CD4-positive, alpha-beta T cell treated with Interleukin-2 at 100 ng/mL for 4 hours (primary cell): ENCODE measurements at places on chromosomes 4 and X.

- DNase-seq, result no peak
Observed at GRCh38 chr4:525660-526059, 26.6 kb downstream of the PIGG start.

DNA sequence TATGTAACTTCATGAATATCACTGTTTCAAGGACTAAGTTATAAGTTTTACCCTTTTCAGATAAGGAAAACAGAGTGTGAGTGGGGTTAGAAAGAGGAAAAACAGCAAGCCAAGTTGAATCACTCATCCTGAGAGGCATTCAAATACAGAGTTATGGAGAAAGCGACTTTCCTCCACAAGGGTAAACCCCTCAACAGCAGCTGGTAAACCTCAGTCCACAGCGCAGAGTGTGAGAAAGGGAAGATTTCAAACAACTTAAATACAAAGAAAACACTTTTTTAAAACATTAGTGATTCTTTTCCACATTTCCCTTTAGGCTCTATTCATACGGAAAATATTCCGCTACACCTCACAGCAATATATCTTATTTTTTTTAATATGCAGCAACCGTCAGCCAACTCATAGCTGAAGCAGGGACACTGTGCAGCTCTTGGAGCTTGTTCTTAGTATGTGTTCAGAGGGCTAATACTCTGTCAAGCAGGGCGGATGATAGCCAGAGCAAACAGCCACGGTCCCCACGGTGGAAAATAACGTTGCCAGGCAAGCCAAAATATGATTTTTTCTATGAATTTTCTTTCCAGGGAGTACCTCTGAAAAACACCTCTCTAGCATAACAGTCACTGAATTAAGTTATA lies 488.9 kb upstream of the FAT1 start:
- DNase-seq, result no peak

DNA sequence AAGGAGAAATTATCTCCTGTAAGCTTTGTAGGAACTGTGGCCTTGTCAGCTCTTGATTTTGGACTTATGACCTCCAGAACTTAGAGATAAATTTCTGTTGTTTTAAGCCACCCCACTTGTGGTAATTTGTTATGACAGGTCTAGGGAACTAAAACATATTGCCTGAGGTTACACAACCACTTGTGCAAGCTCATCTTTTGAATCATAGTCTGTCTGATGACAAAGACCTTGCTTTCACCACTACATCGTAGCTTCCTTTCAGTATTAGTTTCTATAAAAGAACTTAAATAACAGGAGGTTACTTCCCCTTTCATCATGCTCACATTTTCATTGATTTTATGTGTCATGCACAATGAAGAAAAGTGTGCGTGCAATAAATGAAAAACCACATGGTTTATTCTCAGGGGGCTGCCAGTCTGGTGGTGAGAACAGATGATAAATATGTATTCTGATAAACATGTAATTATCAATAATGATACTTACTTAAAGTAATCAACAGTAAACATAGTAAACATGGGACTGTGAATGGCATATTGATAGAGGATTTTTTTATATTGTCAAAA lies 690.0 kb upstream of the HS3ST1 start:
- DNase-seq, result peak; percentile 7

- DNase-seq, result no peak
Observed at GRCh38 chrX:136911253-136911652, 30.7 kb upstream of the RBMX start.

DNA sequence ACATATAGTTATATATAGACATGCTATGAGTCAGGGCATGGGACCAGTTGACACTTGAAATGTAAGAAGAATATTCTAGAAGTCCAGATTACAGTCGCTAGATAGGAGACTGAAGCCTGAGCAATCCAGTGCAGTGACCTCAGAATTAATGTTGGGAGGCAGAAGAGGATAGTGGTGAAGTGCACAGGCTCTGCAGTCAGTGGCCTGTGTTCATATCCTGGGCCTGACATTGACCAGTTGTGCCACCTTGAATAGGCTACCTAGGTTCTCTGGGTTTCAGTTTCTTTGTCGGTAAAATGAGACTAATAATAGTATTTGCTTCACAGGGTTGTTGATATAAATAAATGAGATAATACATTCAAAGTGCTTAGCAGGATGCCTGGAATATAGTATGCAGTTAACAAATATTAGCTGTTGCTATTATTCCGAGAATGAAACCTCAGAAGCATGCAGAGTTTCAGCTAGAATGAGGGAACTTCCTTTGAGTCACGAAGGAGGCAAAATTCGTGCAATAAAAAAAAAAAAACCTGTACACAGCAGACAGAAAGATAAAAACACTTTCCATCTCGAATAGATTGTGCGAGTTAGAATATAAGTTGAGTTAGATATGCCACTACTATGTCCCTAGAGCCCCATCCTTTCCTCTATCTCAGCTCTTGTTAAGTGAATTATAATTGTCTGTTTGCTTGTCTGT lies 4.0 kb upstream of the SH2D1A start:
- peak; percentile 57 for DNase-seq

DNA sequence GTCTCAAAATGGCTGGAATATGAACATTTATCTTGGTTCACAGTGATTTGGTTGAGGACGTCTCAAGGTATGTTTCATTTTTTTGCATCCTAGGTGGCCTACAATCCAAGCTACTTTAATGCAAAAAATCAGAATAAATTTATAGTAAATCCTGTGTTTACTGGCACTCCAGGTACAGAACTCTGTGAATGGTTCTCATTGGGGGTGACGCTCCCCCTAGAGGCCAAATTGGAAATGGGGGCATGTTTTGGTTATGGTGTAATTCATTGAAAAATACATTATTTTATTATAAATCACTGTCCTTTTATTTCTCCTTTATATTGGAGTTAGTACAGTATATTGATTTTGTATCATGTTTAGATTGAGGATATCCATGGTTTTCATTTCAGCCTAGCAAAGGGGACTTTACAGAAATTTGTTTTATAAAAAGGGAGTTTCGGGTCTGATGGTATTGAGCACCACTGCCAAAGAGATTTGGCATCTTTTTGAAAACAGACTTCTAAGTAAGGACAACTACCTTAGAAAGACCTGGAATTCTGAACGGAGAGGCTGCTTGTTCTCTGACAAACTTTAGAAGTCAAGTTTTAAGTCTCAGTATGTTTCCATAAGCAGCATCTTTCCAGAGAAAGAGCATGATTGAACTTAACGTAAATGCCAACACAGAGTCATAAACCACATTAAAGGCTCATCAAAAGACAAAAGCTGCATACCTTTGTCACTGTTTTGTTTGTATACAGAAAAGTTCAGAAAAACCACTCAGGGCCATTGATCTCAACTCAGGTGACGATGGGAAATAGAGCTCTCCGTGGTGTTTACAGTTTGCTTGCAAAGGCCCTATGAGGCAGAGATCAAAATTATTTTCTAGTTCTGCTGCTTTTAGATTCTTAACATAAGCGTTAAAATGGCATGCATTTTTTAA lies 19.4 kb downstream of the MTM1 start:
- DNase-seq, result peak; percentile 60

GRCh38 chrX:39767446-39767845 lies 330.3 kb downstream of the BCOR start:
- no peak for DNase-seq

GRCh38 chr4:85783483-85783882 lies 308.5 kb downstream of the ARHGAP24 start:
- DNase-seq, result no peak

DNA sequence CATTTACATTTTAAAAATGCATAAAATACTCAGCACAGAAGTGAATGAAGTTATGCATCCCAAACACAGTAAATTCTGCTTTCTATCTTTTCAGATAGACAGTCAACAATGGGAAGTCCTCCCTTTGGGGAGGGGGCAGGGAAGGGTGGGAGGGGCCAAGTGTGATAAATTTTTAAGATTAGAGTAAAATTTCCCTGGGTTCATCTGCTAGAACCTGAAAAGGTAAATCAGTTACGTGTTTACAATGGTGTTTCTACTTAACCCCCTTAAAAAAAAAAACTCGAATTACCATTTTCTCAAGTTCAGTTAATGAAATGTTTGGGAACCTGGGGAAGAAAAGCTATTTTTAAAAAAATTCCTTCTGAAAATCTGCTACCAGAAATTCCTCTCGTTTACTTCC lies 9.1 kb downstream of the PITX2 start:
- DNase-seq, result no peak

- no peak for DNase-seq
Observed at GRCh38 chr4:65665771-65666523, 4.3 kb downstream of the EPHA5 start.

- DNase-seq, result no peak
Observed at GRCh38 chrX:135707880-135708279, 5.6 kb upstream of the CT45A1 start.

- no peak for DNase-seq
Observed at GRCh38 chr4:131613824-131614216, 1535.3 kb upstream of the PCDH10 start.

GRCh38 chr4:167218022-167218608 lies 16.2 kb downstream of the SPOCK3 start:
- no peak for DNase-seq

GRCh38 chr4:91058345-91058744 lies 931.2 kb downstream of the CCSER1 start:
- DNase-seq, result no peak

DNA sequence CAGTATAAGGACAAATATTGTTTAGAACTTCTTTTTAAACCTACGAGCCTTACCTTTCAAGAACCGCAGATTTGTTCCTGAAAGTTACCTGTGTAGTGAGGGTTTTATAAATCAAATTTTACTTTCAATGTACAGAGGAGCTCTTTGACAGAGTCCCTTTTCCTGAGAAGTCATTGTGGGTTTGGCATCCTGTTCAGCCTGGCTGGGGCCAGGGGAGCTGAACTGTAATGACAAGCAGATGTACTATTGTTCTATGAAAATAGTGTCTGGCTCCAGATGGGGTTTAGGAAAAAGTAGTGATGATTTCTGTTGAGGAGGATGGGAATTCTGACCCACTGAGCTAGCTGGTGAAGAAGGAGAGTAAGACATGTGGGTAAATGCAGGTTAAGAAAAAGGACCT lies 196.2 kb upstream of the PGRMC2 start:
- no peak for DNase-seq

- no peak for DNase-seq
Observed at GRCh38 chr4:101685126-101685525, 105.4 kb upstream of the BANK1 start.

GRCh38 chr4:175459571-175459970 lies 352.5 kb downstream of the GPM6A start:
- no peak for DNase-seq

GRCh38 chr4:4580494-4580893 lies 38.6 kb upstream of the STX18 start:
- DNase-seq, result no peak

DNA sequence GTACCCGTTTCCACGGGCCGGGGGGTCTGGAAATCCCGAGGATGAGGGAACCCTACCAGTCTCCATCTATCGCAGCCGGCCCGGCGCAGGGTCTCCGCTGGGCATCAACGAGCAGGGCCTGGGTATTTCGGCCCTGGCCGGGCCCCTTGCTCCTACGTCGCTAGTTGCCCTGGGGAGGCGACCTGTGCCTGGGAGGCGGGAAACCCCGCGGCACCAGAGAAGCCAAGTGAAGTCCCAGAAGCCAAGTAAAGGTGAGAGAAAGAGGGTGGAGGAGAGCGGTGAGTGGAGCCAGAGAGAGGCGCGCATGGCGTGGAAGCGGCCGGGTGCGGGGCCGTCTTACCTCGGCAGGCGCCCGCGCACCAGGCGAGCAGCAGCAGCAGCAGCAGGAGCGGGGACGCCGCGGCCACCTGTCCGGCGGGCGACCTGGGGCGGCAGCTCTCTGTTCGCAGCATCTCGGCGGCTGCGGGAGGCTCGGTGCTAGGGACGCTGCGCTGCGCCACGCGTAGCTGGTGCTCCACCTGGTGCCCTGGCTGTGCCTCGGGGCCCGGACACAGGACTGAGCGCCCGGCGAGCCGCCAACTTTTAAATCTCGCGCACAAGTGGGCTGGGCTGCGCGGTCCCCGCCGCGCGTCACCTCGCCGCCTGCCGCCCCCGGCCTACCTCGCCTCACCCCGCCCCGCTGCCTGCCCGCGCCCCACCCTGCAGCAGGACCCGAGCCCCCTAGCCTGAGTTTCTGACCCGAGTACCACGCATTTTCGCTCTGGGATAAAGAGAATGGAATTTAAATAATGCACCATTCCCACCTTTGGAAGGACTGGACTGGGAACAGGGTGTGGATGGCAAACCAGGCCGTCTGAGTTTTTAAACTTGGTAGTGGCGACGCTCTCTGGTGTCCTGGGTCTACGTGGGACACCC lies at the start of gene NMU:
Gene NMU, minus strand, starts transcription at position 558 of the 915 bp plus-strand sequence. Its CDS starts 106 bp downstream, at position 452.
- DNase-seq, result peak; percentile 2

DNA sequence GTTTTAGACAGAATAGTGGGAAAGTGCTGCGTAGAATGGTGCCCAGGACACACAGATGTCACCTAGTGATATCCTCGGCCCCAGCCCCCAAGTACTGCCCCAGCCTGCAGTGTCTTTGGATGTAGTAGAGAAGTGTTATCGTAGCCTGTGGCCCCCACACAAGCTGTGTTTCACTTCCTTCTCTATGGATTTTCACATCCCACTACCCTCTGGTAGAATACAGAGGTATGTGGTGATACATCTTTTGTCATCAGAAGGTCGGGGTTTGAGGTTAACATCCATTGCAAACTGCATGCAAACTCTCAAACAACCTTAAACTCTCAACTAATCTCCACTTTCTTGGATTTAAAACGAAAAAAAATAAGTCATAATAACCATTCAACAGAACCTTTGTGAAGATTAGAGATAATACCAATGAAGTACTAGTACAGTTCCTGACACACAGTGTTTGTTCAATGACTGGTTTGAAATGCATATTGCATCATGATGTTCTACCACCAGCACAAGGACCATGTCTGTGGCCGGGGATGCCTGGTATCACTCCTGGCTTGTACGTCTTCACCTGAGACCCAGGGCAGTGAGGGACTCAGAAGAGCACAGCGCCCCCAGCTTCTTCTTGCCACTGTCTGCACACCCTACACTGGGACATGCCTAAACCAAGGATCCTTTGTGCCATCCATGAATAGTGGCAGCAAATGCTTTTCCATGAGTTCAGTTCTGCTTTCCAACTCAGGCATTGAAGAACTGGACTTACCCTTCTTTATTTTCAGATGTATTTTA lies 267.3 kb downstream of the DCTD start:
- DNase-seq, result no peak

- no peak for DNase-seq
Observed at GRCh38 chrX:153694687-153695270, 7.1 kb downstream of the SLC6A8 start.

DNA sequence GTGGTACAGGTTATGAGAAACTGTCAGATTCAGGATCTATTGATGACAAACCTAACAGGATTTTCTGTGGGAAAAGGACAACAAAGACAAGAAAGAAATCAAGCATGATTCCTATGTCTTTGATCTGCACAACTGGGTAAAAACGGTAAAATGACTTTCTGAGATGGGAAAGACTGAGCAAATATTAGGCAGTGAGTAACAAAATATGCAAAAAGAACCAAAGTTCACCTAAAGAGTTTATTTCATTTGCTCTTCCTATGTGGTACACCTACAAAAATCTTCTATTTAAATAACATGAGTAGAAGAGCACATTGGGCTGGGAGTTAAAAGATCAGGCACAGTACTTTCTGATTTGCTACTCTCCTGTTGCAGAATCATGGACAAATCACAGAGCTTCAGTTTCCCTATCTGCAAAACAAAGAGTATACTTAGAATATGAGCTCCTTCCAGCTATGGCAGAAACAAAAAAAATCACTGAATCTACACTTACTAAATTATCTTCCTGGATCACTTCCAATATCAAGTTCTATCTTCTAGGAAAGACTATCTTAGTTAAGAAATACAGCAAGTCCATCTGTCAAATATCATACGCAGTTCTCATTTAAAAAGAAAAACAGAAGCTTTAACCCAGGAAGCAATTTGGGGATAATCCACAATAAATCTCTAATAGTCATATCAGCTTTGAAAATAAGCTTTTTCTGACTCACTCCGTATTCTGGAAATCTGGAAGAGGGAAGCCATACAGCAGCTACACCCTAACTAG lies 37.4 kb downstream of the NFXL1 start:
- DNase-seq, result no peak

- no peak for DNase-seq
Observed at GRCh38 chr4:52312722-52313121, 261.6 kb downstream of the SPATA18 start.
